GOT3 (cell line): ENCODE measurements at places on chromosomes 7 and 10.

- no peak for DNase-seq
These were observed 95.2 kb downstream of the CLEC2L start for GRCh38 chr7:139618482-139619366.

DNA sequence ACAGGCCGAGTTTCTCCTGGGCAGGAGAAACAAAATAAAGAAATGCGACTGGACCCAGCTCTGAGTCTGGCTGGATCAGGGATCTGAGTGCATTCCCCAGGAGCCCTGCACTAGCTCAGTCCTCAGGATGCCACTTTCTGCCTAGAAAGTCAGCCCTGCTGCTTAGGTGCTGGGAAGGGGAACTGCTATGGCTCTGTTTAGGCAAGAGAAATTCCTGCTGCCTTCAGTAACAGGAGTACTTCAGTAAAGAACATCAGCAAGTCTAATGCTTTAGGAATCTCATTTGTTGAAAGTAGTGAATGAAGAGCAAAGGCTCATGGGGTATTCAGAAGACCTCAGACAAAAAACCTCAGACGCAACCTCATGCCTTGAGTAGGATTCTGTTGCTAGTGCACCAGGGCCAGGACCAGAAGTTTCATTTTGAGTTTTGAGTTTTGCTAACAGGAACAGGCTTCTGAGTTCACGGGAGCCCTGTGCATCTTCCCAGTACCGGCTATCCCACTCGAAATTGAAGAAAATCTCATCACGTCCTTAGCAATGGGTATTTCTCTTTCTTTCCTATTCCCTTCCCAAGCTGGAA, 170.8 kb upstream of the CDCA7L start:
- DNase-seq = no peak

- DNase-seq = no peak
These were observed 361.0 kb upstream of the CDC14C start for GRCh38 chr7:48563334-48563733.

GRCh38 chr10:77245953-77246352, 391.7 kb downstream of the KCNMA1 start:
- DNase-seq = no peak

DNA sequence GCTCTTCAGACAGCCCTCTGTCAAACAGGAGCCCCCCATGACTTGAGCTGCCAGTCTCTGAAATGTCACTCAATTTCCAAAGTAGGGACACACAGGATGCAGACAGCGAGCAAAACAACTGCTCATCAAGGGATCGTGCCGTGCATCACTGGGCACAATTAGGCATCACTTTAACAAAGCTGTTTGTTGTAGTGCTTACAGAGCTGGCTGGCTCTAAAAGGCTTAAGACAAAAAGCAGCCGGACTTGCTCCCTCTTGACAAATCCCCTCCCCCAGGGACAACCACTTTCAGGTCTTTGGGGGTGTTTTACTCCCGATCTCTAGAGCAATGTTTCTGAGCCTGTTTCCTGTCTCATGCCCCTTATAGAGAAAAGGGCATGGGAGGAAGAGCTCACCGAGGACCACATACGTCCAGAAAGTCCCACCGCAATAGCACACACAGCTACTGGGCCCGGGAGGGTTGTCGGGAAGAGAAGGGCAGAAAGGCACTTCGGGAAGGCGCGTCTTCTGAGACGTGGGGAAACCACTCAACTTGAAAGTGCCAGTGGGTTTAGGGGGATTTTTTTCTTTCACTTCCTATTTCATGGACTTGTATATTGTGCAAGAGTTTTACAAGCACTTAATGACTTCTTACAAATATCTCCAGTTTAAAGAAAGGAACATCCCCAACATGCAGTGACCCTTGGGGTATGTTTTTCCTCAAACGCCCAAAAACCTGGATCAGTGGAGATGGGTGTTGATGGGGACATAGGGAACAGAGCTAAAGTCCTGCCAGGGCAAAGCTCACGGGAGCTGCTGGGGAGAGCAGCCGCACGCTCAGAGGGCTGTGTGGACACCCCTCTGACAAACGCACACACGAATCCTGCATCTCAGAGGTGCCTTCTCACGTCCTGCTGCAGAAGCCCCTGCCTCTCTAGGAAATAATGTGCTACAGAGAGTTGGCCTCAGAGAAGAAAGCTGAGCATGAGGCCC, 27.1 kb downstream of the LRRC20 start:
- DNase-seq = no peak

- DNase-seq = no peak
These were observed 456.7 kb upstream of the FOXK1 start for GRCh38 chr7:4225361-4225771.

DNA sequence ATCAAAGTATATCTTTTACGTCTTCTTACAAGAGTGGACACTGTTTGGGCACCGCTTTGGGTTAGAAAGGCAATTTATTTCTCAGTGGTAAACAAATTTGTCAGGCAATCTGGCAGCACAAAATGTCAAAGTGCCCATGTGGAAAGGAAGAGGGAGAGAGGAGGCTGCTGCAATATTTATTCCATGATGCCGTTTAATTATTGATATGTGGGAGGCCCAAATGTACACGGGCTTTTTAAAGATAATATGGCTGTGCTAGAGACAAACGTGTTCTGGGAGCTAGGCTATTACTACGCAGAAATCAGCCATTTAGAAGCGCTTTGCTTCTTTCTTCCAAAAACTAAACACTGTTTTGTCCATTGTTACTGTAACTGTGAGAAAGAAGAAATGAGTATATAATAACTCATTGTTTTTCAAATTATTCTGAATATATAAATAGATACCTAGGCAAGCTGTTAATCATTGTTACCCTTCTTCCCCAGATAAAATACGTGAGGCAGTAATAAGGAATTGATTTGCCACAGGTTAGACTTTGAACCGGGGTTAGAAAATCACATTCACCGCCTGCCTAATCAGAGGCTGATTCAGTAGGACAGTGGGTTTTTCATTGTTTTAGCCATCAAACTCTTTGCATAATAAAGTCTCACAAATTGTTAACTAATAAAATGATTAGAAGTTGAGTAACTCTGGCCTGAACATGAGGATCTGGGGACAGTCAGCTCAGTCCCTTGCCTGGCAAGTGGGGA, 116.5 kb upstream of the FRMD4A start:
- DNase-seq = no peak

GRCh38 chr10:5490032-5490431, 9.3 kb downstream of the CALML5 start:
- DNase-seq = no peak

DNA sequence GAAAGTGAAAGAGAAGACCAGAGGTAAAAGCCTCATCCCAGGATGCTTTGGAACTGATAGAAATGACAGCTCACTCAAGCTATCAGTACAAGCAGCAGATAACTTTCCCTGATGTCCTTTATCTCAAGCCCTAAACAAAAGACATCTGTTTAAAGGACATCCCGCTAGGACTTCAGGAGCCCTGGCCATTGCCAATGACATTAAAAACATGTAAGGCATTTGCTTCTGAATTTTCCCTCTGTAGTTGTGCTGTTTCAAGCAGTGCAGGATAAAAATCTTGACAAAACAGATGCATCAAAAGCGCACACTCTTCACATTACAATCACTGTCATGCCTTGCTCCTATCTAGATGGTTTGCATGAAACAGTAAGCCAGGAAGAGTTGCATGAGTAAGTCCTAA, 159.8 kb downstream of the AOAH start:
- DNase-seq = no peak

DNA sequence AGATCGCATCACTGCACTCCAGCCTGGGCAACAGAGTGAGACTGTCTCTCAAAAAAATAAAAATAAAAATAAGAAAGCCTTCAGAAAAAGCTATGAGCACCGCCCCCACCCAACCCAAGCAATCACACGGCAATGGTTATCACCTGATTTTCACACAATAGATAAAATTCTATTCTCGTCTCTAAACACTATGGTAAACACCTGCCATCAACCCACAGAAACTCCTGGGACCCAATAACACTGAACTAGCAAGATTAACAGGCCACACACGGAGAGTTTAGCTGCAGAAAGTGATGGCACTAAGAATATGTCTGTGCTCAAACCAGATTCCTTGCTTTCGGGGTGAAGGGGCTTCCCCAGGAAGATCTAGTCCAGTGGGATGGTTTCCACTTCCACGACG, 173.8 kb downstream of the DIP2C start:
- no peak for DNase-seq

DNA sequence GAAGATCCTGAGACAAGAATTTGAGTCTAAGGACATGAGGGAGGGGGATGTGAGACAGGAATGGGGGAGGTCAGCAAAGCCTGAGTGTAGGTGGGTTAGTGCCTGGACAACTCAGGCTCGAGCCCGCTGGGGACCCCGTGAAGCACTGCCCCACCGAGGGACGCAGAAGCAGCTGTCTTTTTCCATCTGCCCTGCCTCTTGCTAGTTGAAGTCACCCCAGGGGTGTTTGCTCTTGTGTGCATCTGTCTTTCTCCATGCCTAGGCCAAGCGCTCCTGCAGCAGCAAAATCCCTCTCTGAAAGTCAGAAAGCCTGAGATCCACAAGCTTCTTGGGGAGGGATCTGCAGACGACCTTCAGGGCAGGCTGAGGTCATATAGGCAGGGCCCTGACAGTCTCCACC, 79.0 kb upstream of the CELF2 start:
- no peak for DNase-seq

- DNase-seq = no peak
These were observed 103.5 kb upstream of the FAM3C start for GRCh38 chr7:121499624-121500023.

DNA sequence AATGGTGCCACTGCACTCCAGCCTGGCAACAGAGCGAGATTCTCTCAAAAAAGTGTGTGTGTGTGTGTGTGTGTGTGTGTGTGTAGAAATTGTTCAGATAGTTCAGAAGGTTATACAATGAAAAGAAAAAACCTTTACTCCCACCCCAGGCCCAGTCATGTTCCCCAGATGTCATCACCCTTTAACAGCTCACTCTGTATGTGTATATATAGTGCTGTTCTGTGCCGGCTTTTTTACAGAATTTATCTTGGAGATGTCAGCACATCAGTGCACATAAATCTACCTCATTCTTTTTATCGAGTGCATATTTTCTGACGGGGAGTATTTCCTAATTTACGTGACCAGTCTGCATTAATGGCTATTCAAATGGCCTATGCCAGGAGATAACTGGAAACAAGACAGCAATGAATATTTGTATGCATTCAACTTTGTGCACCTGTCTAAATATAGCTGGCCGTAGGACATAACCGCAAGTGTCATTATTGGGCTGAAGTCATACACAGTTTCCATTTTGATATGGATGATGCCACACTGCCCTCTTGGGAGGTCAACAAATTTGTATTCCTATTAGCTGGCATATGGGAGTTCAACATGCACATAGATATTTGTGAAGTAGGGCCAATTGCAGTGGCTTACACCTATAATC, 11.7 kb downstream of the NIPSNAP2 start:
- DNase-seq = no peak

DNA sequence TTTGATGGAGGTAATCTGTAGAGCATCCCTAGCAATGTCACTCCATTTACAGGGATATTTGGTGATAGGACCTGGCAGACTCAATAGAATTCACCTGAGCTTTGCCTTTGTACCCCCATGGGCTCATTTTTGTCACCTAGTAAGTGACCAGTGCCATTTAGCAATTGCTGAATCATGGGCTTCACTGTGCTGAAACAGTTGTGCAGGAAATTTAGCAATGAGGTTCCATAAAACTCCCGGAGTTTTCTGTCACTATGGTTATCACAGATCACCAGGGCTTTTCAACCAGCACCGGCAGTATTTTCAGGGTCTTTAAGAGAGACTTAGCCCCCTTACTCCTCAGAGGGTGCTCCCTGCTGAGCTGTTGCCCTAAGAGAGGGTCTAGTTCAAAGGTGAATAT, 40.2 kb downstream of the FAS start:
- no peak for DNase-seq

DNA sequence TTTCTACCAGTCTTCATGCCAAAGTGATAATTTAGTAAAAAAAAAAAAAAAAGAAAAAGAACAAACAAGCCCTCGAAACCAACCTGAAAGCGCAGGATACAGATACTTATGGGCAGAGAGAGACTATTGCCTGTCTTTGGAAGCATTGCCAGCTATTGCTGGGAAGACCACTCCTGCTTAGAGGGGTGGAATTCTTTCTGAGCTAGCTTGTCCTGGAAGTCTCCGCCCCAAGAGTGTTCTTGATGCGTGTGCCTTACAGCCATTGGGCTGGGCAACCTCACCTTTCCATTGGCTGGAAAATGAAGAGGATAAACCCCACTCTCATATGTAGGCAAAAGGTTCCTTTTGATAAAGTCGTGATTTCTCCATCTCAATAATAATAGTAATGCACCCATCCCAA, 19.9 kb upstream of the INSYN2A start:
- no peak for DNase-seq

DNA sequence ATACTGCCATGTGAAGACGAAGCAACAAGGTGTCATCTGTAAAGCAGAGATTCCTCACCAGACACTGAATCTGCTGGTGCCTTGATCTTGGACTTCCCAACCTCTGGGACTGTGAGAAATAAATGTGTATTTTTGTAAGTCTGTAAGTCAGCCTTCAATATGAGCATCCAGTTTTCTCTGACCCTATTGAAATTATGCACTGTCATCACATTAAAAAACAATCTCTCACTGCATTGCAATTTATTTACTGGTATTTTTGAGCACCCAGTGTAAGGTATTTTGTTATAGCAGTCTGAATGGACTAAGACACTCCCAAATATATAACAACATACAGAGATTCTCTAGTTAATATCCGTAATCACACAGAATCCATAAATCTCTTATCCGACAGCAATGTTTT, 77.5 kb upstream of the CDK6 start:
- DNase-seq = no peak

GRCh38 chr10:24938076-24938475, 14.3 kb downstream of the PRTFDC1 start:
- DNase-seq = no peak

- no peak for DNase-seq
These were observed 51.9 kb downstream of the IKZF1 start for GRCh38 chr7:50356212-50356944.

DNA sequence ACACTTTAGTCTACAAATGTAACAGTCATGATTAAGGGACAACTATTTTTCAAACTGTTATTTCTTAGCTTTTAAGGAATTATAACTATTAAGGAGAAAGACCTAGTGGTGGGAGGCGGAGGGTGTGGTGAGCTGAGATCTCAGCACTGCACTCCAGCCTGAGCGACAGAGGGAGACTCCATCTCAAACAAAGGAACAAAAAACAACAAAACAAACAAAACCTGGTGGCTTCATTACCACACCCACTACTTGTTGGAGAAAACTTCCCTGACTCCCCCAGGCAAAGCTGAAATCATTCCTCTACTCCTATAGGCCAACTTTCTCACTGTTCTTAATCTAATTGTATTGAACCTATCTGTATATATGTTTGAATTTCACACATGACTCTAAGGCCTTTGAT, 3.2 kb downstream of the POLR1F start:
- DNase-seq = no peak
